ENCODE measurements at places on chromosomes 6 and 20.

DNA sequence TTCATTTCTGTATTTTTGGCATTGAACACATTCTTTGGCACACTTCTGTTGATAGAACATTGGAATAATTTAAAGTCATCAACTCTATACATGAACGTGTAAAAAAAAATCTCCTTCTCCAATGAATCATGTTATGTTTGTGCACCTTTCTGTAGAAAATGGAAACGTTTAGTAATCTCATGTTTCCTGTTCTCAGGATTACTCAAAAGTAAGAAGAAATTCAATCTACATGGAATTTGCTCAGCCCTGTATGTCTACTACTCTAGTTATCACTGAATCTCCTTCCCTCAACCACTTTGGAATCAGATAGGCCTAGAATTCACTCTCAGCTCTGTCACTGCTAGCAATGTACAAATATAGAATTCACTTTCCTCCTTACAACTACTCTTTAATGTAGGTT lies 103.6 kb downstream of the COL21A1 start:
- no peak for DNase-seq

GRCh38 chr6:117389227-117390057 lies 36.3 kb downstream of the ROS1 start:
- DNase-seq = no peak

- no peak for DNase-seq
Measured at GRCh38 chr20:10780901-10781300, 107.1 kb upstream of the JAG1 start.

DNA sequence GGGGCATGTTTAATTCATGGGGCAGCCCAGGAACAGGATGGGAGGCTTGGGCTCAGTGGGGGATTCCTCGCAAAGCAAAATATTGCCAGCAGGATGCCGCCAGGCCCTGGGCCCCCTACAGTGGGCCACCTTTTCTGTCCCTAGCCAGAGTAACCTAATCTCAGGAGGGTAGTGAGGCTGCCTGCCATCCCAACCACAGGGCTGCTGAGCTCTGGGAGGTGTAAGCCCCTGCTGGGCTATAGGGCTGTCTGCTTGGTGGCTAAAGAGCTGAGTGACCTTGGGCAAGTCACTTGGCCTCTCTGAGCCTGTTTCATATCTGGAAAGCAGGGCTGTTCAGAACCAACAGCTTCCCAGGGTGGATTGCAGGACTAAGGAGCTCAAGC lies 35.7 kb upstream of the CDH22 start:
- no peak for DNase-seq

DNA sequence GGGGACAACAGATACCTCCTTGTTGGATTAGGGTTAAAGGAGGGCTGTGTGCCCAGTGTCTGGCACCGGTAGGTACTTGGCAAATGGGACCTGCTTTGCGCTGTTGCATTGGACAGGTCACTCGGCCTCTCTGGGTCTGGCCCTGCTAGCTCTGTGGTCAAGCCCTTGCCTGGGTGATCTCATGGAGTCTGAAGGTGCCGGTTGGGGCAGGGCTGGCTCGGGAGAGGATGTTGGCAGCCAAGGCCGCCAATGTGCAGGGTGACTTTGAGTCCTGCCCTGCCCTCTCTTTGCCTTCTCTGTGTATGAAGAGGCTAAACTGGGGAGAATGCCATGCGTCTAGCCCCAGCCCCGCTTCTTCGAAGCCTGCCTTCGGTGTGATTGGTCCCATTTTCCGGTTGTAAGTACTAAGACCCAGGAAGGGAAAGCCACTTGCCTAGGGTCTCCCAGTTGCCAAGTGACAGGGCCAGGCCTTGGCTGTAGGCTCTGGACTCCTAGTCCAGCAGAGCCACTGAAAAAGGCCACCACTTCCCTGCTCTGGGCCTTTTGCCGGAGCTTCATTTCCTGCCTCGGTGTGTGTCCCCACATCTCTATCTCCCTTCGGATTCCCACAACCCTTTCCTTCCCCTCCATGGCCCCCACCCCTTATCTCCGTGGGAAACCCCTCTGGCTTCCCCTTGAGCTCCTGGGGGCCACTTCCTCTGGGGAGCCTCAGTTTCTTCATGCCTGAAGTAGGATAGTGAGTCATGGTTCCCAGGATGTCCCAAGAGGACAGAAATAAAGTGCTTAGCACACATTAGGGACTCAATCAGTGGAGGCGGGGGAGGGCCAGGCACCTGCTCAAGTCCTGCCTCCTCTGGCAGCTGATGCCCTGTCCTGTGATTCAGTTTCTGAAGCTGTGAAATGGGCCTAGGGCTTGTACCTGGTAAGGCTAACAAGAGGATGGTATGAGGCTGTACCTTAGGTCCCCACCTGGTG lies 3.9 kb downstream of the SRC start:
- DNase-seq = no peak

GRCh38 chr6:29968130-29968529 lies 25.8 kb downstream of the HLA-A start:
- no peak for DNase-seq

- no peak for DNase-seq
Measured at GRCh38 chr20:48794360-48794759, 33.4 kb downstream of the PREX1 start.

GRCh38 chr6:159108426-159108985 lies 60.7 kb upstream of the FNDC1 start:
- DNase-seq = no peak

Data from H1 (cell line).